Hepatic stellate cell (primary cell): ENCODE measurements at places on chromosomes 2 and 18.

- DNase-seq, result no peak
These were observed 116.8 kb upstream of the GATA6 start for GRCh38 chr18:22052405-22053105.

- no peak for DNase-seq
These were observed 545 bp upstream of the CDCA7 start for GRCh38 chr2:173354073-173354581.

GRCh38 chr2:172177581-172177980 lies 74.9 kb upstream of the DLX2 start:
- DNase-seq, result no peak

- DNase-seq, result peak; percentile 85
These were observed at the start of gene CDH2 for GRCh38 chr18:28176948-28177827. CDH2 (minus strand) TSS chr18:28177130; CDS start chr18:28177022, 108 bp downstream.

- no peak for DNase-seq
These were observed 33.6 kb downstream of the ATOH8 start for GRCh38 chr2:85787282-85787980.

DNA sequence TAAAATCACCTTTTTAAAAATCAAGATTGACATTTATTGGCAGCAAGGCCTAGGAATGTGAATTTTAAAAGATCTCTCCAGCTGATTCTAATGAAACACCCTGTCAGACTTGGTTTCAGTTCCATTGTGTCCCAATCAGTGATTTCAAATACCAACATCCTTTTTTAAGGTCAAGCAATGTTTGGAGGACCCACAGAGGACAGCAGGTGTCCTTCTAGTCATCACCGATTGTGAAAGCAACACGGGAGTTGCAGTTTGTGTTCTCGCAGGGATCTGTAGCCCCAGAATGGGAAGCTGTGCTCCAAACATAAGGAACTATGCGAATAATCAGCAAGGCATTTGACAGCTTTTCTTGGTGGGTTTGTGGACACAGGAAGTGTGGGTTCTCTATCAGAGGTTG lies 4.5 kb upstream of the KIDINS220 start:
- DNase-seq, result no peak

GRCh38 chr2:160614391-160614790 lies 120.8 kb upstream of the RBMS1 start:
- DNase-seq, result no peak

DNA sequence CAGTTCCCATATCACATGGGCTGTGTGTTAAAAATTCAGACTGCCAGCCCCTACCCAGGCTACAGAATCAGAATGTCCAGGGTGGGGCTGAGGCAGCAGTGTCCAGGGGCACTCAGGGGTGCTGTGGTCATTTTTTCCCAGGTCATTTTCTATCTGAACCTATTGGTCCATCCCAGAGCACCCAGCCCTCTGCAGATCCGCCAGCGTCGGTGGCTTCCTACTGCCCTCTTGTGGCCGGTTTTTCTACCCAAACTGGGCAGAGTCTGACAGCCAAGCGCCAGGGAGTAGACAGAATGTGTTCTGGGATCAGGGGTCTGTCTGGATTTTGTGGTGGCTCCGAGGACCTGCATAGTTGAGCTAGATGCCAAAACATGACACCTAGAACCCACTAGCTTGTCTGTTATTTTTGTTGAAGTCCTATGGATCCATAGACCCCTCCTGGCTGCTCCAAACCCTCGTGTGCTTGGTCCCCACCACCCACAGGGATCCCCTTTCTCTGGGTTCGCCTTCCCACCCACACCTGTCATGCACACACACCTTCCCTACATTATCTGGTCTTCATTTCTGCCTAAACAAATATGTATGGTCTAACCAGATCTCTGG lies 34.1 kb upstream of the RMDN2 start:
- DNase-seq, result peak; percentile 80

DNA sequence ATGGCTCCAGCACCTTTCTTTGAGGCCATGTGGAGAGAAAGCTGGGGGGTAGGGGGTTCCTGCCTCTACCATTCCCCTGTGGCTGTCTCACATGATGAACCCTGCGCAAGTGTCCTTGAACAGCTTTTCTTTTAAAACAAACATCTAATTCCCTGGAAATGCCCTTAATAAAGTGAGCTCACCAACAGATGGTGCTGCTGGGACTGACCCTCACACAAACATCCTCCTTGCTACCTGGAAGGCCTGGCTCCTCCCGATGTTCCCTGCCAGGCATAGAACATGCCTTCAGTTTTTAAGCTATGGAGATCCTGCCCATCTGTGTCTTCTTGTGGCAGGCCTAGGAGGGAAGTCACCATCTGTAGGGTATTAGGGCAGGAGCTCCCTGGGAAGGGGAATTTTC lies 60.7 kb upstream of the GATA6 start:
- no peak for DNase-seq

- DNase-seq, result no peak
These were observed 354.2 kb upstream of the EPHA4 start for GRCh38 chr2:221926327-221926726.

DNA sequence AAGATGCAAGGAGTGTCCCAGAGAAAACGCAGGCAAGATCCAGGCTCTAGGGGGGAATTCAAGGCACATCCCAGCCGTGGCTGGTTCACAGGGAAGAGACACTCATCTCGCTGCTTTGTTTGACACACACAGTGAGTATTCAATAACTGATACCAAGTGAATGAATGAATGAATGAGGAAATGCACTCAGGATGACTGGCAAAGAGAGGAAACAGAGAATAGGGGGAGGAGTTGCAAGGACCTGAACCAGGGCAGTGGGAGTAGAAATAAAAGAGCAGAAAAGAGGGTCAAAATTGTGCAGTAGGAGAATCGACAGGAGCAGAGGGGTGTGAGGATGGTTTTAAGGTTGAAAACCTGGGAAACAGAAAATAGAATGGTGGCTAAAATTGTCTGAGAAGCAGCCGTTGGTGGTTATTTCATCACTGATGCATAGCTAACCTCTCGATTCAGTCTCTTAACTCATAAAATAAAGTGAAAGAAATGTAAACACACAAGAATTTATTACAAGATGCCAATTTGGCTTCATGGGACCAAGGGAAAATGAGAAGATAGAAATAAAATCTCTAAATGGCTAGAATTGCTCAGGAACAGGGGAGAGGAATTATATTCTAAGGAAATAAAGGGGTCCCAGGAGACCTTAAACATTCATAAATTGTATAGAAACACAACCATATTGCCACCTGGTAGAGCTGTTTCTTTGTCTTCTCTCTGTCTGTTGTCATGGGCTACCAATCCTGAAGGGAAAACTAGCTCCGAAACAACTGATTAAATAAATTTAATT lies 63.9 kb upstream of the PHLPP1 start:
- DNase-seq, result no peak
